ENCODE measurements at places on chromosomes 2 and 18.

DNA sequence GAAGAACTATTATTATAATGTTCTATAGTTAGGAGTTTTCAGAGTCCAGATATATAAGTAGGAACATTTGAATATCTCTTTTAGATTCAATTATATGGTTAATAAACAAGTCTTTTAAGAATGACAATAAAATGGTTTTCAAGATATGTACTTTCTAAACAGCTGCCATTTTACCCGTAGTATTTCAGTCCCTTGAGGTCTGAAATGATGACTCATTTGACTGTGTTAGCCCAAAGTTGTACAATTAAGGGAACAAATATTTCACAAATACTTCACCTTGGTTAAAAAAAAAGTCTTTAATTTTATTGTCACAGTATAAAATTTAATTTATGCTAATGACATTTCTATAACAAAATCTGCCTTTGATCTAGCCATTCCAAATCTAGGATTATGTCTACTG is 91.6 kb upstream of the TANK start:
- DNase-seq, result no peak

- no peak for DNase-seq
Observed at GRCh38 chr18:9916808-9917207, 3.0 kb downstream of the VAPA start.

DNA sequence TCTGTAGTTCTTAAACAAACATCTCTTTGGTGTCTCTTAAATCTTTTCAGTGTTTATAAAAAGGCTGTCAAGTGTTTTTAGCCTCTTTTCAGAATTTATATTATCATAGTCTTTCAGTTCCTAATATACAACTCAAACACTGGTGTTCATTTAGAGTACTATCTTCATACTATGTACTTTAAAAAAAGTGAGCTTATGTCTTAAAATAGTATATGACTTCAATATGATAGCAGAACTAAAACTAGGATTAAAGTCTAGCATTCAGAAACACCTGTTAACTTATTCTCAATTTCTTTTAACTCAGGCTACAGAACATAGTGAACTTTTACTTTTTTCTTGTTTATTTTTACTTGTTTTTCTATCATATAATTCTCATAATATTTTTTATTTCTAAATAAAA is 14.7 kb upstream of the IKZF2 start:
- DNase-seq, result no peak

DNA sequence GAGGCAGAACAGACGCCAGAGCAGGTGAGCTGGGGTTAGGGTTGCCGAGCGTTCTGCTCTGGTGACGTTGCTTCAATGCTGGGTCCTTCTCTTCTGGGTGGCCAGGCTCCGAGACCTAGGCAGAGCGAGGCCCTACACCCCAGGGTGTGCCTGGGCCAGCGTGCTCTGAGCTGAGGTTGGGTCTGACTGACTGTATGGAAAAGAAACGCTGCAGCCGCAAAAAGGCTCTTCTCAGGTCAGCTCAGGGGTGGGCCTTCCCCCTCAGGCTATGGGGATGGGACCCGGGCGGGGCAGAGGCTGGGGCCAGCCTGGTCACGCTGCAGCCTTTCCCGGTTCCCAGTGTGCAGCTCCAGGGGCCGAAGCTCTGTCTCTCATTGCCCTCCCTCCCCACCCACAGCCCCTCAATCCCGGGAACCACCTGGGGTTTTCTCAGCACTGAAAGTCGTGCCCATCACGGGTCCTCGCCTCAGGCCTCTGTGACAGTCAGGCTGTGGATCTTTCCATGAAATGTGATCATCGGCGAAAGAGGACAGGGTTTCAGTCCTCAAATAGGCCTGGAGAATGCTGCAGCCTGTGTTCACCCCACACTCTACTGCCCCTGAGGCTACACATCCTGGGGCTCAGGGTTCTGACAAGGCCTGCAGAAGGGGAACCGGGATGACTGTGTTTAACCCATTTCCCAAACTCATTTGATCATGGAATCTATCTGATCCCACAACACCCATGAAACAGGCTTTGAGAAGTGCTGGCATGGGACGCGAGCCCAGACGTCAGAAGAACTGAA is 19.4 kb downstream of the CYP26B1 start:
- DNase-seq, result no peak

- DNase-seq, result peak; percentile 46
Observed at GRCh38 chr2:216775043-216775453, 79.7 kb upstream of the IGFBP5 start.

- no peak for DNase-seq
Observed at GRCh38 chr2:172234716-172235691, 132.3 kb upstream of the DLX2 start.

- no peak for DNase-seq
Observed at GRCh38 chr18:45324495-45325113, 290.7 kb upstream of the SLC14A2 start.

GRCh38 chr2:8566155-8566670 is 115.6 kb upstream of the ID2 start:
- no peak for DNase-seq

GRCh38 chr18:43572163-43572562 is 294.9 kb upstream of the SYT4 start:
- no peak for DNase-seq

GRCh38 chr2:215729985-215730620 is 283.2 kb downstream of the MREG start:
- no peak for DNase-seq

DNA sequence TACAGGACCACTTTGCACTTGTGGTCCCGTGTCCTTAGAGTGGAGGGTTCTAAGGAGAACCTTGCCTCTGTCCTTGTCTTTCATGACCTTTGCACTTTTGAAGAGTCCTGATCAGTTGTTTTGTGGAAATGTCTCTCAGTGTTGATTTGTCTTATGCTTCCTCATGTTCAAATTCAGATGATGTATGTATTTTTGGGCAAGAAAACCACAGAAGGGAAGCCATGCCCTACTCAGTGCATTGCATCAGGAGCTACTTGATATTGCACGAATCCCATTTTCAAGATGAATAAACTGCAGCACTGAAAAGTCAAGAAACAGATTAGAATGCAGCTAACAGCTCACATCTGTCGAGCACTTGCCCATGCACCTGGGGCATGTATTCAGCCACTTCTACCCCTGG is 152.2 kb downstream of the INHBB start:
- no peak for DNase-seq

Measured in A549 (cell line).